ENCODE measurements at places on chromosomes 11 and 22. TPM values are rescaled to one million over a fixed set of nuclear protein-coding genes. Genes with fewer than 3 reads are reported as not detected.

RFPL1 gene
- total RNA-seq: not detected

EEF1G gene
- total RNA-seq: 1,360 TPM

DGCR6 gene
- total RNA-seq: 1.2 TPM

CCDC179 gene
- not detected for total RNA-seq

LDLRAD3 gene
- total RNA-seq: 14.8 TPM

GRIK4 gene
- 0.13 TPM for total RNA-seq

DNAJB7 gene
- total RNA-seq: not detected

TRIM6 gene
- total RNA-seq: 9.4 TPM

MYOD1 gene
- not detected for total RNA-seq

HOATZ gene
- not detected for total RNA-seq

PLA2G6 gene
- total RNA-seq: 10.3 TPM

MYEOV gene
- 1.1 TPM for total RNA-seq

CRYBB3 gene
- total RNA-seq: not detected

IGSF22 gene
- not detected for total RNA-seq

CNTF gene
- total RNA-seq: 1.5 TPM
